ENCODE measurements at places on chromosomes 5 and 9.

- no peak for DNase-seq
These were observed 135.8 kb downstream of the PCSK1 start for GRCh38 chr5:96297290-96297689.

DNA sequence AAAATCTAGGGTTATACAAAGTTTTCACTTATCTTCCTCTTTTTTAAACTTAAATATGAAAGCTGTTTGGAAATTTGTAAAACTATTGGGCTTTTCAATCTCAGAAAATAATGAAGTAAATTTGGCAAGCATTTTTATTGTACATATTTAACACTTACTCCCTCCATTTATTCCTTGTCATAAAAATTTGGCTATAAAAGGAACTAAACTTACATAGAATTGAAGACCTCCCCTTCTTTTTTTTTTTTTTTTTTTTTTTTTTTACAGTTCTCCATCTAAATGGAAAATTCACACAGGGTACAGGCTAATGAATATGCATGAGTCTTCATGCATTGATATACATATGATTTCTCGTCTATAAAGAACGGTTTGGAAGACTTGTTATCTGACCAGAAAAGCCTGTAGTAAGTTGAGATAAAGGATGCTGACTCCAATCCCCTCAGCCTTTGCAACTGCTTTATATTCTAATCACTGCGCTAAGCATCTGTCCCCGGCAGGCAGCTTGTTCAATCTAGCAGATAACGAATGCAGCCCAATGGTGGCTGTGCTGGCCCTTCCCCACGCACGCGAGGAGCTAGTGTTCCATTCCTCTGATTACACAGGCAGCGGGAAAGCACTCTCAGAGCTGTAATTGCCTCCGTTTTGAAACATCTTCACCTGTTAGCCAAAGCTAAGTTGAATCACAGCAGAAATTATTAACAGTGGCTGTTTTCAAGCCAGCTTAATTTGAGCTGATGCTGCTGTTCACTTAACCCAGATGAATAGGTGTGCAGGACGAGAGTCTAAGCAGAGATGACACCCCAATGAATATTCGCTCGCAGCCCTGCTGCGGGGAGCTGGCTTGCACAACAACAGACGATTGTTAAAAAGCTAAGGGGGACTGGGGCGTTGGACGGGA is 453.8 kb upstream of the ZNF608 start:
- no peak for DNase-seq

GRCh38 chr9:115597330-115597895 is 479.5 kb upstream of the TNC start:
- DNase-seq = no peak

DNA sequence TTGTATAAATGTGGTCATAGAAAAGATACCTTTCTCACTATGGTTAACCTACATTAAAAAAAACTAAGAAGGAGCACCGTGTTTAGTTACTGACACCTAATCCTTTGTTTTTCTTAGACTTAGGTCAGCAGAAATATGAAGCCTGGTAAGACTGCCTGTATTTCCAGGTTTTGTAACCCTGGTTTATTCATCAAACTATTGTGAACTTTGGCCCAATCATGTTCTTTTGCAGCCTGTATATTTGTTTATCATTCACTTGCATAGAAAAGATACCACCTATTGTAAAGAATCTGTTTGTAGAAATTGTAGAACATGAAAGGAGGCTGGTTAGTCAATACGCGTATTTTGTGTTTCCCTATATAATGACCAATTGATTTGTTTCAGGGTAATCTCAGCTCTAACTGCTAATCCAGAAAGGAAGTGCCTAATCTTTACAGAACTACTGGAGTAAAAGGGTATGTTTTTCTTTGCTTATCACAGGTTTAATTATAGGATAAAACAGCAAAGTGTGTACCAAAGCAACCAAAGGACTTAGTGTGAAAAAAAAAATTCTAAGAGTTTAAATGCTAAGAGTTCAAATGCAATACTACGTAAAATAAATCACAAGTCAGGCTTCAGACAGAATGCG is 103.6 kb downstream of the LURAP1L start:
- DNase-seq = no peak

DNA sequence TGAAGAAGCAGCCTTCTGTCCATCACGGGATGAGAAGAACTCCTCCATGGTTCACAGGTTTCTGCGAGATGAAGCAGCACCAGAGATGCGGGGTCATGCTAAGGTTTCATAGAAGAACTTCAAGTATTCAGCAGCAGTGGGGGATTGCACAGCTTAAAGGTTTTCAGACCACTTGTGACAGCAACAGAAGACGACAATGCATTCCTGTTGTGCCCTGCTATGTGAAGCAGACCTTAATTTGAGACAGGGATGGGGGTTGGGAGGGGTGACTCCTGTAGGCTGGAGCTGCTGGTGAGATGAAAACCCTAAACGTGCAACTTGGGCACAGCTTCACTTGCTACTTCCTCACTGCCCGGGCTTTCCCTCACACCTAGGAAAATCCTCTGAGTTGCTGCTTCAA is 256.0 kb downstream of the SLIT3 start:
- no peak for DNase-seq

DNA sequence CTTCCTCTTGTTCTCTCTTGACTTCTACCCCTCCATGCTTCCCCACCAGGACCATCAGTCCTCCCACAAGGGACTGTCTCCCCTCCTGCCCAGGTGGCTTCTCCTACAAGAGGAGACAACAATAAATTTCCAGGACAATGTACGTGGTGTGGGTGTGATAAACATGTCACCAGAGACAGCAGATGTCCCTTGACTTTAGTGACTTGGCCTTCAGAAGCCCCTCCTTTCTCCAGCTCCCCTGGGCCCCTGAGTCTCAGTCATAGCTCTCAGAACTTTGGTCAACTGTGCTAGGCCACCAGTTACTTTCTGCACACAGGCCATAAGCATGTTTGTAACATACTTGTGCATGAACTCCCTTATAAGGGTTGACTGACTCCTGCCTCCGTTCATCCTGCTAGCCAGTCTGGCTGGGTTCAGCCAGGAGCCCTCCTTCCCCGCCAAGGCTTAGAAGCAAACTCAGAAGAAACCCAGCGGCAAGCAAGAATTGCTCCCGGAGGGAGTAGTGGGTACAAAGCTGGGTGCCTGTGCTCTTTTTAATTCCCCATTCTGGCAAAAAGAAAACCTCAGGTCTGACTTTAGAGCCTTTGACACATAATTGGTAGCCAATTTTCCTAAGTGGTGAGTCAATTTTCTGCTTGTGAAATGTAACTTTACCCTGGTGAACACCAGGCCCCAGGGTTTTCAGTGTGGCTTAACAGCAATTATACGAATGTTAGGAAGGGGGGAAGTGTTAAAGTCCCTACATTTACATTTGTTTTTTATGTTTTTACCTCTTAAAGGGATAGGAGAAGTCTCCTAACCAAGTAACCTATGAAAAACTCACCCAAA is 49.2 kb downstream of the EBF1 start:
- DNase-seq = no peak

- DNase-seq = no peak
These were observed 23.6 kb upstream of the PDE4D start for GRCh38 chr5:59917121-59917520.

DNA sequence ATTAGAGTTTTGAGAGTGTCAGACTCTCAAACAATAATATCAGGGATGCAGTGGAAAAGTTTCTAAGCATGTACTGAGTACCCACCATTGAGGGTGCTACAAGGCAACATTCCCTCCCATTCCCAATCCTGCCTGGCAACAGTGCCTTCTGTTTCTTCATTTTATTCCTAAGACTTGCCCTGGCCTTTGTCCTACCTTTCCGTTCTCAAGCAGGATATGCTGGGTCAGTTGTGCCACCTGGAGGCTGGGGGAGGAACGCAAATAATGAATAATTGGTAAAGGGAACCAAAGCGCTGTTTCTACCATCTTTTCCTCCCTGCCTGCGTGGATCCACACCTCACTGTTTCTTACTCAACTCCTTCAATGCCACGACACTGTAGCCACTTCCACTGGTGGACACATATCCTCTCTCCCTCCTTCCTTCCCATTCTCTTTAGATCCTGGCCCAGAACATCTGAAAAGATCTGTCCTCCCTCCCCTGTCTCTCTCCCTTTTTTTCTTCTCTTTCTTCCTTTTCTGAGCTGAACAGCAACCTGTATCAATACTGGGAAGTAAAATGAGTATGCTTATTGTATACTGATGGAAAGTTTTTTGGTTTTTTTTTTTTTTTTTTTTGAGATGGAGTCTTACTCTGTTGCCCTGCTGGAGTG is 149.5 kb downstream of the C9orf152 start:
- peak; percentile 13 for DNase-seq

- no peak for DNase-seq
These were observed 3.7 kb upstream of the GRIA1 start for GRCh38 chr5:153486771-153487170.

DNA sequence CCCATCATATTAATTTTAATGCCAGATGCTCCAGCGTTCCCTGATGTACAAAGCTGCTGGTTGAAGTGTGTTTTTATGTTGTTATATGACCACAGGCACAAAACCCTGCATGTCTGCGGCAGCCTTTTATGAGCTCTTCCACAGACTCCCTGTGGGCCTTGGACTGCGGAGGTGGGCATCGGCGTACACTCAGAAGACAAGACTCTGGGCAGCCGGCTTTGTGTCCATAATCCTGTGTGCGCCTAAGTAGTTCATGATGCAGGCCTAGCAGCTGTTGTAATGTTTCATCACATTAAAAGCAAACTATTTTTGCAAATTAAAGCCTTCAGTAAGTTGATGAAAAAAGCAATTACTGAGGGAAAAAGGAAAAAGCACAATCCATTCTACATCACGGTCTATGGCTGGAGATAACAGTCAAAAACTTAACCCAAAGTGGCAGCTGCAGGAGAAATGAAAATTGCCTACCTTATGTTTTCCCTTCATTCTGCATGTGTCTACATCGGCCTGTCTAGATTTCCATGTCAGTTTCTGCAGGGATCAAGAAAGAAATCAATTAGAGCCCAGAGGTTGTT is 78.8 kb downstream of the SEMA6A start:
- no peak for DNase-seq

- no peak for DNase-seq
These were observed 144.9 kb downstream of the PRKACG start for GRCh38 chr9:68869022-68869421.

- DNase-seq = no peak
These were observed 12.3 kb downstream of the GNE start for GRCh38 chr9:36245906-36246305.

DNA sequence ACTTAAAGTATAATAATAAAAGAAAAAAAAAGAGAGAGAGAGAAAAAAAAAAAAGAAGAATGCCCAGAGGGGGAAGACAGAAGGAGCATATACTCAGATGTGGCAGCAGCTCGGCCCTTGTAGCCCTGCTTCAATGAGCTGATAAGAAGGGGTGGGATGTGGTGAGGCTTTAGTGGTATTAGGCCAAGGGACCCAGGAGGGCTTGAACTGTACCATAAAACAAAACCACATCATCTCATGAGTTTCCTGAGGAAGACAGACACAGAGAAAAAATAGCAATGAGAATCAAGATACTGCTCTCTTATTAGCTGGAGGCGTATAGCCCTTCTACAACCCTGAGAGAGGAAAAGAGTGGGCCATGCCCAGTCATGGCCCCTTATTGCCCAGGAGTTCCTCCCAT is 72.8 kb downstream of the SLC1A1 start:
- no peak for DNase-seq

- DNase-seq = no peak
These were observed 8.8 kb downstream of the CDO1 start for GRCh38 chr5:115807654-115808052.

- DNase-seq = no peak
These were observed 75.0 kb downstream of the GCNT1 start for GRCh38 chr9:76534026-76534425.

DNA sequence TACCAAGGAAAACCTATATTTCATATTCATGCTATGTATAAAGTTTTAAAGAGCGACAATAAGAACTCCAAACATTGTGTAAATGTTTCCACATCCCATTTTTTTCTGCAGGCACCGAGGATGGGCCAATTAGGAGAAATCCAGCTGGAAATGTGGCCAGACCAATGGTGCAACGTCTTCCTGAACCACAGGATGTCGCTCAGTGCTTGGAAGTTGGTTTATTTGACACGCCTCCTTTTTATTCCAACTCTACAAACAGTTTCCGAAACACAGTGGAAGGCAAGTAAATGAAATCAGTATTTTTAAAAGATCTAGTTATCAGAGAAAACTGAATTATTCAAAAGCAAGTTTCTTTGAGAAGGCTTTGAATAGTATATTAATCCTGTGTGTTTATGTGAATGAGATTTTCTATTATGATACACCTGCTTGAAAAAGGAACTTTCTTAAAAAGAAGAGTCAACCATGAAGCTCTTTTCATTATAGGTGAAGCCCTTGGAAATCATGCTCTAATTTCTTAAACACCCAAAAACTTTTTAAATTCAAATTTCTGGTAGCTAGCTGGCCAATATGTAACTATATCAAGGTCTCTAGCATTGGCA is 9.1 kb downstream of the TYRP1 start:
- DNase-seq = no peak

DNA sequence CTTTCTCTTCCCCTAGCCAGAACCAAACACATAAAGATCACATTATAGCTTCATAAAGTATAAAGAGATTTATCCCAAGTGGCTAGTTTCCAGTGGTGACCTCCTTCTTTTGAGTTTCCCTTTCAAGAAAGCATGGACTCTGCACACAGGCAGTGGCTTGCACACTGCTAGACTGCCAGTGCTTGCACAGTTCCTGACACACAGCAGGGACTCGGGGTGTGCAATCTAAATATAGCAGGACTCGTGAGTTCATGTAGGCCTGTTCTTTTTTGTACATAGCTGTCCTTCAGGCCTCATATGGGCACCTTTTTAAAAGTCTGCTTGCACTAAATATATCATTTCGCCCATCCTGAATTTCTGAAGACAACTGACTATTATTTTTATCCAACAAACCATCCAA is 308.6 kb downstream of the FBXL7 start:
- DNase-seq = no peak

DNA sequence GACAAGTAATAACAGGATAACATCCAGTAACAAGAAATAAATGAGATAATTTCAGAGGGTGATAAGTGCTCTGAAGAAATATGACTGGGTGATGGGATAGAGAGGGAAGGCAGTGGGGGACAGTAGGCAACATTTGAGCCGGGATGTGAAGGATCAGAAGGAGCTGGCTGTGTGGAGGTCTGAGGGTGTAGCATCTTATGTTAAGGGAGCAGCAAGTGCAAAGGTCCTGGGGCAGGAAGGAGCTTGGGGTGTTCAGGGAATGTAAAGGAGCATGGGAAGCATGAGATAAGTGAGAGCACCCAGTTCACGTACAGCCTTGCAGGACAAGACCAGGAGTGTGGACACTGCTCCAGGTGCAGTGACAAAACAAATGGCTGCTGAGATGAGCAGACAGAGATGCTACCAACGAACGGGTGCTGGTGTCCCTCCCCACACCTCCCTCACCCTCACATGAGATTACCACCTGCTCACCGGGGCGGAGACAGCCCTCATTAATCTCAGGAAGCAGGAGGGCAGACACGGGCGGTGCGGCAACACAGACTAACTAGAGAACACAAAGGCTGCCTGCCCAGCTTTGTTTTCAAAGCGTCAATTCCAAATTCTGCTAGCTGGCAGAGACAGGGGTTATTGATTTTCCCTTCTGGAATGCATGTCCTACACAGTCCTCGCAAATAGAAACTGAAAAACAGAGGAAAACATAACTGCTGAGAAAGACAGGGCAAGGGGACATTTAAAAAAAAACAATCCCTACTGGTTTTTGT is 298.1 kb upstream of the PANK3 start:
- DNase-seq = no peak
